NCI-H2107 (cell line): ENCODE measurements at places on chromosomes 16 and 17.

DNA sequence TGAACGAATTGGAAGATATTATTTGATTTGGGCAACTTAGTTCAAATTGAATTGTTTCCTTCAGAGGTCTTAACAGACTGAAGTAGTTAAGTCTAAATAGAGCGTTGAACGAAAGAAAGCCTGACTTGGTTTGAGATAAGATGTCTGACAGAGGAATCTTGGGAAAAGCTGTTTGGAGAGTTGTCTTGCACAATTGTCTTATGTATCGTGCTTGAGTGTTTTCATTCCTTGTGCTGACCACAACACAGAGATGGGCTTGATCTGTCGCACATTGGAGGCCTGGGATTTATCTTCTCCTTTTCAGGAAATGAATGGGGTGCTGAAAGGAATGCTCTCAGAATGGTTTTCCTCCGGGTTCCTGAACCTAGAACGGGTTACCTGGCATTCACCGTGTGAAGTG is 7.8 kb downstream of the MLYCD start:
- DNase-seq: no peak

- no peak for DNase-seq
Measured at GRCh38 chr17:16197276-16197675, 18.1 kb downstream of the NCOR1 start.

DNA sequence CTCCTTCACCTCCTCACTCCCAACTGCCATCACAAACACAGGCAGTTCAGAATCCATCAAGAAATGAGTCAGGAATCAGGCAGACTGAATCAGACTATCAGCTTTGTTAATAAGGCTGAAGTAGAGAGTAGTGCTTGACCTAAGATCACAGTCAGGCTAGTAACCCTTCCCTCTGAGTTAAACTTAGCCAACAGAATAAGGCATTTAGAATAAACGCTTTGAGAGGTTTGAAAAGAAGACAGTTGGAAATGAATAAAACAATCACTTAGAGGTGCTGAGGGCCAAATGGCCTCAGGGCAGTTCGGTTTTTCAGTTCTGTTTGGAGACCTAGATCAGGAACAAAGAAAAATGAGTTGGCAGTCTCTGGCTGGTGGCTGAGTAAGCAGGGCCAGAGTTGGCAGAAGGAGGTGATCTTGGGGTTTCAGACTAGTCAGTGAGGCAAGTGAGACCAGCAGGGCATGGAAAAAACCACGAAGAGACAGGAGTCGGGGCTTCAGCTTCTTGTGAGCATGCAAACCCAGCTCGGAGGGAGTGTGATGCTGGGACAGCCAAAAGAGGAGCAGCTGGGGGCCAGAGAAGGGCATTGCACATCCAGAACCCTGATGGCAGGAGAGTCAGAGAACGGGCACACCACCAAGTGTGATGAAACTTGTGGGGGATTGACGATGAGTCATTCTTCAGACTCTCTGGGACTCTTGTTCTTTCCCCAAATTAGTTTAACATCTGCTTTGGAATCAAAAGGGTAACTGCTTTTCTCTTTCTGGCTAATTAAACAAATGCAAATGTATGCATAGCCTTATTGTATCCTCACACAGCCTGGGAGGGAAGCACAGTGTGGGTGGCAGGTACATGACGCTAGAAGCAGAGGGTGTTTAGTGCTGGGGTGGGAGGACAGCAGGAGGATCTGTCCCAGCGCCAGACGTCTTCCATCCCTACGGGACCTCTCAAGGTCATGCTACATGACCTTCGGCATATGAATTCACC is 54.8 kb downstream of the SPECC1 start:
- DNase-seq: no peak

DNA sequence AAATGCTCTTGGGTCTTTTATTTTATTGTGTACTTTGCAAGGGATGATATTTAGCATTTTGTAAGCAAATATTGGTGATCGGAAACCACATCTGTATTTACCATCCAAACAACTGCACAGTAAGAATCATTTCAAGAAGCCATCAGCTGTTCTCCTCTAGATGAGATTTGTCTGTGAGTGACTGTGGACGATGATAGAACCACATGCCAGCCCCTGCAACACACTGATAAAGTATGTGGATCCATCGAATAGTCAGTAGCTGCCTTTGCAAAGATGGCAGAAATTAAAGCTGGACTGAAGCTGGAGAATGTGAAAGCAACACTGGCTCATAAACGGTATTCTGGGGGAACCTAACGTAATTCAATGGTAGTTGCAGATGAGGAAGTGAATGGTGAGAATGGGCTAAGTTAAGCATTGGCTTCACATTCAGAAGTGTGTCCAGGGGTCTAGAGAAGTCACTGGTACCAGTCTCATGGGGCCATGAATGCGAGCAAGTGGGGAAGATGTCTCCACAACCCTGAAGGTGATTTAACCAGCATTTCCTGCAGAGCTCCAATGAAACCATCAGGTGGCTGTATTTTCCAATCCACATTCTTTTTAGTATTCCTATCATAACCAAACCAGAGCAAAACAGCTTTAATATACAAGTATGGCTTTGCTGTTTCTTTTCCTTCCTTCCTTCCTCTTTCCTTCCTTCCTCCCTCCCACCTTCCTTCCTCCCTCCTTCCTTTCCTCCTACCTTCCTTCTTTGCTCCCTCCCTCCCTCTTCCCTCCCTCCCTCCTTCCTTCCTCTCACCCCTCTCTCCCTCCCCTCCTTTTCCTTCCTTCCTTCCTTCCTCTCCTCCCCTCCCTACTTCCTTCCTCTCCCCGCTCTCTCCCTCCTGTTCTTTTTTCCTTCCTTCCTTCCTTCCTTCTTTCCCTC is 169.4 kb downstream of the ABCA8 start:
- DNase-seq: no peak

DNA sequence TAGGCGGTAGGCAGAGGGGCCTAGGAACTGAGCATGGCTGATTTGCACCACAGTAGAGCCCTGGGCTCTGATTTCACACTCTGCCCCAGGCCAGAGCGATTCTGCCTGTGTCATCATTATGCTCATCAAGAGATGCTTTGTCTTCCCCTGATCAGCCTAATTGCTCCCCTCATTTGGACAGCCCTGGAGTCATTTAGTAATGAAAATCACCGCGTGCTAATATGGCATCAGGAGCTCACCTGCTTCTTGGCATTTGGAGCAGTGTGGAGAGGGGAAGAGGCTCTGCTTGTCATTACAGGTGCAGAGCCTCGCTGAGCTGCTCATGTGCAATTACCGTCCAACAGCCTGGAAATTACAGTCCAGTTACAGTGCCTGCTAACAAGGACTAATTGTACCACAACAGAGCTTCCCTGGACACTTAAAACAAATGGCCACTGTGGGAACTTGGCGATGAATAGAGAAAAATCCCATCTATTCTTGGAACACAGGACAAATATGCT is 157.1 kb upstream of the WSCD1 start:
- DNase-seq: no peak

DNA sequence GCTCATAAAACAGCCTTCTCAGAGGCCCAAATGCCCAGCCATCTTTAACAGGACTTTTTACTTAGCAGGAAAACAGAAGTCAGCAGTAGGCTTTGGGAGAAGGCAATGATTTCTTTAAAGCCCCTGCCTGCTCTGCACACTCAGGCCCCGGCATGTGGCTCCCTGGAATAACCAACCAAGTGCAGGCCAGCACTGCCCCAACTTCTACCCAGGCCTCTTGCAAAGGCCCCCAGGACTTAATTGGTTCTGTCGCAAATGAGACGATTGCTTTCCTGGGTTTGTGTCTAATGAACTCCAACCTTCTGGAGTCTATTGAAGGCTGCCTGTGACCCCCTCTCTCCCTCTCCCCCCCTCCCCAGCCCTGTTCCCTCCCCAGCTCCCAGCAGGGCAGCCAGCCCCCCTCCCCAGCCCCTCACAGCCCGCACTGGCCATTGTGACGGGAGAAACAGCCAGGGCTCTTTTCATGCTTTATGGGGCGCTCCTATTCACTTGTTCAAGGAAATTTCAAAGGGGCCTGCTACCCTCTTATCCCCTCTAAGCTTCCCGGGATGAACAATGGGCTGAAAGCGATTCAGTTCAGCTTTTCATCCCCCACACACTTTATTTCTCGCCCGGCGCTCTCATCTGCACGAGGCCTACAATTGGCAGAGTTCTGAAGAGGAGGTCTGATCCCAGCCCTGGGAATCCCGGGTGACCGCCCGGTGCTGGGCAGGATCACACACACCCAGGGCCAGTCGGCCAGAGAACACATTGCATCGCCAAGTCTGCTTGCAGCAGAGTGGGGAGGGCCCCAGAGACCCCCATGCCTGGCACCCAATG is 15.5 kb downstream of the AXIN2 start:
- no peak for DNase-seq

- no peak for DNase-seq
Measured at GRCh38 chr17:9818760-9819159, 3.1 kb downstream of the GSG1L2 start.

DNA sequence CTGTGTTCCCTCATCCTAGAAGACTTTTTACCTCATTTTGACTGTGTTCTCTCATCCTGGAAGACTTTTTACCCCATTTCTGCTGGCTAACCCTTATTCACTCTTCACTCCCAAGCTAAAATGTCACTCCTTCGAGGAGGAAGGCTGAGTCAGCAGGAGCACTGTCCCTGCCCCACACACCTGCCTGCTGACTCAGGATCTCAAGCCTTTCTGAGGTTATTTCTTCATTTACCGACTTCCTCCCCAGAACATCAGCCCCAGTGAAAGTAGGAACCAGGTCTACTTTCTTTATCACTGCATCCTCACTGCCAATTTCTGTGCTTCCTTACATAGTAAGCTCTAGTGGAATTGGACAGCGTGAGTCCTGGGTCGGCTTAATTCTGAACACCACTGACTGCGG is 220.6 kb downstream of the HS3ST4 start:
- no peak for DNase-seq

GRCh38 chr17:75416006-75416405 is 10.5 kb upstream of the GRB2 start:
- no peak for DNase-seq

DNA sequence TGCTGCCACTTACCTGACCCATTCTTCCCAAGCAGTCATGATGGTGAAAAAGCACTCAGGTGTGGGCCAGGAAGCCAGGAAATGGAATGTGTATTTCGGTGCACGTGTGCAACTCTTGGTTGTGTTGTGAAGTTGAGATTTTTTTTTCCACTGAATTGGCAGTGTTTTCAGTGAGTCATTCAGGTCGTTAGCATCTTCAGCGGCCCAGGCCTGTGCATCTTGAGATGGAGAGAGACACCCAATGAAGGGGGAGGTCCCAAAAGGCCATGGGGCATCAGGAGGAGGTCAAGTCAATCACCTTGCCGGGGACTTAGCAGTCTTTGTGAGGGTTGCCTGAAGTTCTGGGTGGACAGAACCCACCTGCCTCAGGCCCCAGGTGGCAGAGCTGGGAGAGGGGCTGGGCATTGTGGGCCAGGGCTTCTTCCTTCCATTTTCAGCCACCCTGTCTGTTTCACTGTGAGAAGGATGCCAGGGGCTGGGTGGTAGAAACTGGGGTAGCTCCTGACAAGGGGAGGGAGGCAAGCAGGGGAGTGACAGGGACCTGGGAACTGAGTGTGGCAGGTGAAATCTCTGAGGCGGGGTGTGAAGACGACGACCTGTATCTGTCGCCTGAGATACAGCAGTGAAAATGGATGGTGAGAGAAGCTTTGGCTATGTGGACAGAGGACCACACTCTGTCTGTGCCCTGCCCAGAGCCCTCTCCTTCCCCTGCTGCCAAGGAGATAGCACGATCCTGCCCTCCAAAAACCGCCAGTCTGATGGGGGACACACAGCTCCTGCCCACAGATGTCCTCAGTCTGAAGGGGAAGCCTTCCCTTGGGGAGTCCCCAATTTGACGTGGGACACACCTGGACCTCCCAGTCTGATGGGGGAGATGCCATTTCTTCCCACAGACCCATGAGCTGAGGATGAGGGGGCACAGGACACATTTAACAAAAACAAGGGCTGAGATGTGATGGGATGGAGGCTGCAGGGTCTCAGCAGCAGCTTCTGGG is 11.9 kb downstream of the TBKBP1 start:
- no peak for DNase-seq

DNA sequence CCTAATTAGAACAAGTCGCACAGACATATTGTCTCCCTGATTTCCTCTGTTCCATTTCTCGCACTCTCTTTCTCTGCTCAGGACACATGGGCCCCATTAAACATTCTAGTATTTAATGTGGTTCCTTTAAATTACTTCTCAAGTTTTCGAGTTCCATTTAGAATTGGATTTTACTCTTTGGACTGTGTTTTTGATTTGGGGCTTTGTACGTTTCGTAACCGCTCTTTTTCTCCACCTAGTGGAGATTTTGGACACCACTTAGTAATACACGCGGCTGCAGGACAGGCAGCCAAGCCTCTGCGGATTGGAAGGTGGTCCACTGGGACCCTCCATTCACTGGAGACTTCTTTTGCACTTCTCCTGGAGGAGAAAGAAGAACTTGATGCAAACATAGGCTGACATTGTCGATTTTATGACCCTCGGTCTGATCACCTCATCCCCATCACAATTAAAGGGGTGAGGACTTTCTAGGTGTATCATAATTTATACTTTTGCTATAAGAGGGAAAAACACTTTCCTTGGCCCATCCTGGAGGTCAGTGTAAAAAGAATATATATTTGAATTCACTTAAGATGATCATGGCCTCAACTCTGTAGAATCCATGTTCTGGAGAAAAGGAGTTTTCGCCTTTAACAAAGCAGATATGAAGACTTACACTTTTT is 85.7 kb downstream of the NOG start:
- DNase-seq: no peak

GRCh38 chr16:75019007-75019406 is 20.2 kb downstream of the ZNRF1 start:
- no peak for DNase-seq

DNA sequence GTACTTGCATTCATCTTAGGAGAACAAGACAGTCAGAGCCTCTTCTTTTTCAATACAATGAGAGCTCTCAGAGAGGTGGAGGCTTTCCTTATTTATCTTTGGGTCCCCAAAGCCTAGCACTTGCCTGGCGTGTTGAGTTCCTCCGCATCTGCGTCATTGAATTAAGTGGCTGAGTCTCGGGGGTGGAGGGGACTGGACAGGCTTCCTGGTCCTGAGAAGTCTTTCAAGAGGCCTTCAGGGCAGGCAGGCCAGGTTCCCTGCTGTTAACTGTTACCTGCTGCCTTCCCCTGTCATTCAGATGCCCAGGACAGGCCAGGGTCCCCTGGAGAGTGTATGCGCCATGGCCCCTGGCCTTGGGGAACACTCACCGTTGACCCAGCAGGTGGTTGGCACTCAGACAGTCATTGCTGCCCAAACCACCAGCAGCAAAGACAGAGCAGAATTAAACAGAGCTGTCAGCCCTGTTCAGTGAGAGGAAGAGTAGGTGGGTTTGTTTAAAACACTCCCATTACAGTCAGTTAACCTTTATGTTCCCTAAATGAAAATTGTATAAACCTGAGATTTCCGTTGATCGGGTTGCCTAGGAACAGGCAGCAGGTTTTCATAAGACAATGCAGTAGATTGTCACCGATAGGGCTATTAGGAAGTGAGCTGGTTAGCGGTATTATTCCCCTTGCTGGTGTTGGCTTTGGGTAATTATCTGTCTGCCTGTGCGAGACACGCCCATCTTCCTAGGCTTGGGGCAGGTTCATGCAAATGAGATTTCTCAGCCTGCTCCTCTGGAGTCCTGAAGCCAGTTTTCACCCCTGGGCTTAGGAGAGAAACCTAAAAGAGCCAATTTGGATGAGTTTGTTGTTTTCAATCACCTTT is 132.7 kb downstream of the CCDC182 start:
- DNase-seq: peak; percentile 54
